ENCODE measurements at places on chromosomes 3 and 15.
A peak's percentile ranks its signal among the peaks of the same experiment; 100 is the strongest.

- no peak for DNase-seq
Observed at GRCh38 chr15:36831125-36831903, 251.9 kb downstream of the CDIN1 start.

- no peak for DNase-seq
Observed at GRCh38 chr3:90132197-90132596, 1024.8 kb downstream of the EPHA3 start.

GRCh38 chr15:99441871-99442251 is 123.9 kb upstream of the MEF2A start:
- DNase-seq: no peak

GRCh38 chr15:60004009-60004845 is at the start of gene FOXB1:
TSS of gene FOXB1 (plus strand) at chr15:60004311. CDS start at chr15:60004964, 653 bp downstream.
- no peak for DNase-seq

DNA sequence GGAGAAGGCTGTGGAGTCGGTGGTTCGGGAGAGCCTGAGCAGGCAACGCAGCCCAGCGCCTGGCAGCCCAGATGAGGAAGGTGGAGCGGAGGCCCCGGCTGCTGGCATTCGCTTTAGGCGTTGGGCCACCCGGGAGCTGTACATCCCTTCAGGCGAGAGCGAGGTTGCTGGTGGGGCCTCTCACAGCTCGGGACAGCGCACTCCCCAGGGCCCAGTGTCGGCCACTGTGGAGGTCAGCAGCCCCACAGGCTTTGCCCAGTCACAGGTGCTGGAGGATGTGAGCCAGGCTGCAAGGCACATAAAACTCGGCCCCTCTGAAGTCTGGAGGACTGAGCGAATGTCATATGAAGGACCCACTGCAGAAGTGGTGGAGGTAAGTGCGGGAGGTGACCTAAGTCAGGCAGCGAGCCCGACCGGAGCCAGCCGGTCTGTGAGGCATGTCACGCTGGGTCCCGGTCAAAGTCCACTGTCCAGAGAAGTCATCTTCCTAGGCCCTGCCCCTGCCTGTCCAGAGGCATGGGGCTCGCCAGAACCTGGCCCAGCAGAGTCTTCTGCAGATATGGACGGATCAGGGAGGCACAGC is 26.7 kb downstream of the SYNM start:
- no peak for DNase-seq

DNA sequence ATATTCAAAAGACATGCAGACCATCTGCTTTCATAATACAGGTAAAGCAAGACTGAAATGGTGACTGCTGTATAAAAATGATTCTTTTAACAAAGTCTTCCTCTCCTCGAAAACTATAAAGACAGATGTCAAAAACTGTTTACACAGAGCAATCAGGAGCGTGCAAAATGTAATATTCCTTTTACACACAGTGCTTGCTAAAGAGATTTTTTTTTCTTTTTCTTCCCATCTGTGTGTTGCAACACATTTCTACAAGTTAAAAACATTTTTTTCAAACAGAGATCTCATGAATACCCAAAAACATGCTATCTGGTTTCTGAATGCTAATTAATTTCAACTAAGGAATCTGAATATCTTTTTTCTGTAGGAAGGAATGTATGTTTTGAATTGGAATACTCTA is 22.1 kb downstream of the SATB1 start:
- no peak for DNase-seq

DNA sequence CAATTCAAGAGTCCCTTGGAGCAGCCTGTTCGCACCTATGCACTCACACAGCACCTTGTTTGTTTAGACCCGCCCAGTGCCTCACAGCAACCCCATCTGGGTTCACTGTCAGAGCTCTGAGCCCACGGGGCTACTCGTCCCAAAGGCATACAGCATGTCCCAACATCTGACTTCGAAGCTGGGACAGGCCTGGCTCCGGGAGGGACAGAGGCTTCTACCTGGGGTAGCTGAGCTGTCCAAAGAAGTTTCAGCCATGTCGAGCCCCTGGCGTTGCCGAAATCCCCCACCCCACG is 28.6 kb upstream of the CYP11A1 start:
- no peak for DNase-seq

- DNase-seq: no peak
Observed at GRCh38 chr3:101970905-101971304, 121.6 kb downstream of the NFKBIZ start.

DNA sequence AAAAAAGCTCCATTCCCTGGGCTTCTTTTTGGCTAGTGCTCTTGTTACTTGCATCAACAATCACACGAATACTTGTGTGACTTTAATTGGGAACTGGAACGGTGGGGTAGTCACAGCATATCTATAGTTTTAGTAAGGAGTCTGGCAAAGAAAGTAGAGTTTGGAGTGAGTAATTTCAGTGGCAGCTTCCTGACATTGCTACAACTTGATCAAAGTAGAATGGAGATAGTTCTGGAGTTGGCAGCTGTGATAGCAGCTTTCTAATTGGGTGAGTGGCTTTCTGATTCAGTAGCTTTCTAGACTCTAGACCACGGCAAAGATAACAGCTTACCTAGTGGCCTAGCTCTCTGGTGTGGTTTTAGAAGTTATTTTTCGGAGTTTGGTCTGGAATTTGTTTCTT is 475.0 kb downstream of the TUSC7 start:
- no peak for DNase-seq

GRCh38 chr3:27252646-27253045 is 116.5 kb downstream of the NEK10 start:
- DNase-seq: no peak

- no peak for DNase-seq
Observed at GRCh38 chr3:103653996-103654395, 1219.2 kb downstream of the ZPLD1 start.

DNA sequence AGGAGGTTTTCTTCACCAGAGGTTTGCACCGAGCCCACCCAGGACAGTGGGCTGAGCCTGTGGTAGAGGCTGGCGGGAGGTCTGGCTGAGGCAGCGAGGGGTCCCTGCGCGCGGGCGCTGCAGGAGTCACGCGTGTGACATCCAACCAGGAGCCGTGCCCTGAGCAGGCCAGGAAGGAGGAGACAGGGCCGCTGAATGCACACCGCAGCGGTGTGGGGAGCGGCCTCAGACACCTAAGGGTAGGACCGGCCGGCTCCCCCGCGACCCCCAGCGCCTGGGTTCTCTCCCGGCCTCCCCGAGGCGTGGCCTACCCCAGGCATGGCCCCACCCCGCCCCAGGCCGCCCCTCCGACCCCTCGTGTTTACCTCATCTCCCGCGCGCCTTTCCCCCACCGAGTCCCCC is 412 bp downstream of the SLC41A3 start:
- peak; percentile 40 for DNase-seq

- no peak for DNase-seq
Observed at GRCh38 chr3:129614927-129615363, 8.5 kb upstream of the PLXND1 start.

- no peak for DNase-seq
Observed at GRCh38 chr3:36248374-36248773, 131.9 kb upstream of the STAC start.

DNA sequence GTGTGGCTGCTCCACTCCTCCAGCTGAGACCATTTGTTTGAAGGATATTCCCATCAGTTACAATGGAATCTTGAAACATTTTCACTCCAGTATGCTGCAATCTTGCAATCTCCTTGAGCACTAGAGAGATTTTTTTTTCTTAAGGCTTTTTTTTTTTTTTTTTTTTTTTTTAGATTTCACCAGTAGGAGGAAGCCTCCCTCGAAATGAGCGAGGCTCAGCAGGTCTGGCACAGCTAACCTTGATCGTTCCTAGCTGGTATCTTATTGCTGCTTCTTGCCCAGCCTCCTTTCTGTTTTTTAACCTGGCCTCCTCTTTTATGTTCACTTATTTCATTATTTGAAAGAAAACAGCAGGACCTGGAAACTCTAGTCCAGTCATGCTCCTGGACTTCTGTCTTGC is 48.1 kb downstream of the RAP2B start:
- no peak for DNase-seq

DNA sequence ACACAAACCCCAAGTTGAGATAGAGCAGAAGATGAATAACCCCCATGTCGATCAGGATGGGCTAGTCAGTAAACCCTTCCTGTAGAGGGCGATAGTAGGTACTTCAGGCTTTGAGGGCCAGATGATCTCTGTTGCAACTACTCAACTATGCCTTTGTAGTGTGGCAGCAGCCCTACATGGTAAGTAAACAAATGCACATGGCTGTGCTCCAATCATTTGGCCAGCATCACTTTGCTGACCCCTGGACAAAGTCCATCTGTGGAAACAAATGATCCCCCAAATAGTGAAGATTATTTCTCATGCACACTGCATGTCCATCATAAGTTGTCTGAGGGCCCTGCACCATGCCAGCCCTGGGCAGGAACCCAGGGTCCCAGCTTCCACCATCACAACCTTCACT is 402.2 kb upstream of the PROK2 start:
- DNase-seq: no peak

- DNase-seq: no peak
Observed at GRCh38 chr15:78063970-78064385, 13.5 kb downstream of the TBC1D2B start.

GRCh38 chr15:67456677-67457529 is 64.0 kb upstream of the C15orf61 start:
- peak; percentile 75 for DNase-seq

DNA sequence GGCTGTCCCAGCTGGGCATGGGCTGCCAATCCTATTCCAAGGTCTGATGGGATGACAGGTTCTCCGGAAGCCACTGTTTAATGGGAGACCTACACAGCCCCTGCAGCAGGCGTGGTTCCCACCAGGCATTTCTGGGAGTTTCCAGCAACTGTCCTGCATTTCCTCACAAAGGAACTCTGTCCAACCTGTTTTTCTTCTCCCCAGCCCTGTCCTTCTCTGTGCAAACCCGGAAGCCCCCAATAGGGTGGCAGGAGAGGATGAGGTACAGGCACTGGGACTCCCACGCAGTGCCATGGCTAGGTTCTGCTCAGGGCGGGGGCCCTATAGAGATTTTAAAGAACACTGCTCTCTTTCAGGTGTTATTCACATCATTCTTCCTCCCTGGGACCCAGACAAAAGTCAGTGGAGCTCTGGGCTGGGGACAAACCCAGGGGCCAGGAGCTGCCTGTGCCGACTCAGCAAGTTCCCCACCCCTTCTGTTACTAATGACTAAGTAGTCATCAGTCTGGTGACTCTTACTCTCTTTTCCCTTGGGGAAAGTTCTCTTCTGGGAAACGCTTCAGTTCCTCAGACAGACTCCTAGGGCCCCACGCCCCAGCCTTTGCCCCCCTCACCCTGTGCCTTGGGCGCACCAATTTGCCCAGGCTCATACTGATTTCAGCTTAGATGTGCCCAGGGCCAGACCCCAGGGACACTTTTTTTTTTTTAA is 97.7 kb downstream of the CD47 start:
- DNase-seq: no peak

DNA sequence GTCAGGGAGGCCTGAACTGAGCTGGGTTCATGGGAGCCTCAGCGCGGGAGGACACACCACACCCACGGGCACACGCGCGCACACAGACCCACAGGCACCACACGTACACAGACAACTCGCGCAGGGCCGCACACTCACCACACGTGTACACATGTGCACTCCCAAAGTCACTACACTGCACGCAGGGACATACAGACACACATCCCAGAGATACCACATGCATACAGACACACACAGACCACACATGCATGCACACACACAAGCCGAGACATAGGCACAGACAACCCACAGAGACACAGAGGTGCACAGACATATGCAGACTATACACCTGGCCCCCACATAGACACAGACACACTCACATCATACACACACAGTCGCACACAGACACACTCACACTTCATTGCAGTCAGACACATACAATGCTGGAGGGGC is 1.1 kb upstream of the MGLL start:
- DNase-seq: no peak

GRCh38 chr3:194470615-194471014 is 16.2 kb downstream of the ATP13A3 start:
- DNase-seq: no peak

DNA sequence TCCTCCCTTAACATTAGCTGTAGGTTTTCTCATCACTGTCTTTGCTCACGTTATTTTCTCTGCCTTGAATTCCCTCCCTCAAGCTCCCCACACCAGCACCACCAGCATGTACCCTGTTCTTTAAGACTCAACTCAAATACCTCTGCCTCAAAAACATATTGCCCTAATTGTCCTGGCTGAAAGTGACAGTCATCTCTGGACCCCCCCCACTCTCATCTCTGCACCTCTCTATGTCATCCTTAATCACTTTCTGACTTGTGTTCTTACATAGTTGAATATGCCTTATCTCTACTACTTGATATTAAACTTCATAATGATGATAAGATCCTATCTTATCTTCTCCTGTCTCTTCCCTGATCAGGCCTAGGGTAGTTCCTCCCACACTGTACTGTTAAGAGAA is 345.2 kb upstream of the TPRG1 start:
- no peak for DNase-seq

DNA sequence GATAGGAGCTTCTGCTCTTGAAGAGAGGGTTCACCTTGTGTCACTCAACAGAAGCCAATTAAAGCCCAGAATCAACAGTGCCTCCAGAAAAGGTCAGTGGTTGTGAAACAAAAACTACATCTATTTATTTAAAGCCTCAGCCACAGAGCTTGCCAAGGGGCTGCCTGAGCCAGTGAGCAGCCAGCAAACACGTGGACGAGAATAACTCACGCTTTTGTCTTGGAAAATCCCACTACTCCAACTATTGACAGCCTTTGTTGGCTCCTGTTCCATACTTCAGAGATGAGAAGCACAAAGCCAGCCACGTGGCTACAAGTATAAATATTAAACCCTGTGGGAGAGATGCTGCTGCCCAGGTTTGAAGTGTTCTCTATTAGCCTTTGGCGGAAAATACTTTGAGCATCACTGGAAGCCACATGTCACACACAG is 10.3 kb downstream of the GPR156 start:
- DNase-seq: no peak

GRCh38 chr15:77550301-77551251 is 82.1 kb downstream of the LINGO1 start:
- no peak for DNase-seq

GRCh38 chr3:173411375-173411973 is 13.9 kb downstream of the NLGN1 start:
- DNase-seq: no peak

DNA sequence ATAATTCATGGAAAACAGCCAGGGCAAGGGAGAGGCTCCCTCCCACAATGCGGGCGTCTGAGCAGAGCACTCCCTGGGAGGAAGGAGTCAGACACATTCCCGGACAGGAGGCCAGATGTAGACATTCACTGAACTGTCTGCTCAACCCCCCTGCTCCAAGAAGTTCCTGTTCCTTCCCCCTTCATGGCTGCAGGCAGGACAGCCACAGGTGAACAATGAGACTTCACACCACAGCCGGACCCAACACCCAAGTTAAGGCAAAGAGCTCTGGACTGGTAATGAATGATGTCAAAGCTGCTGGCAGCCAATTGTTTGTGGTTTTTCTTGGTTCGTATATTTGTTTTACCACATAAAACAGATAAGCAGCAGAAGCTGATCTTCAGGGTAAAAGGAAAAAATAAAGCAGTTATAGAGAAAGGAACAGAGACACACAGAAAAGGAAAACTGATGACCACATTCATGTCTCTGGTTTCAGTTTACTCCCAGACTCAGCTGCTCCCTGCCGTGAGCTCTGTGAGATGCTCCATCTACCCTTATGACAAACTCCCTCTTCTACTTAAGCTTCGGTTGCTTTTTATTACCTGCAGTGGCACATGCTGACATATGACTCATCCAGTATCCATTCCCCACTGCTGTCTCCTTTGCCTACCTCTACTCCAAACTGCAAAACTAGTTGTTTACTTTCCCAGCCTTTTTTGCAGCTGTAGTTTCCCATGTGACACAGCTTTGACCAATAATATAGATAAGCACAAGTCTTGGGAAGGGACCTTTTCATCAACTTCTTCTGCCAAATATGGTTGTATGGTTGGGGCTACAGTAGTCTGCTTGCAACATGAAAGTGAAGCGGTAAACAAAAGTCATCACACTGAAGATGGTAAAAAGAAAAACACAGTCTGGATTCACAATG is 33.1 kb downstream of the DZIP1L start:
- DNase-seq: no peak

Data from stimulated activated CD4-positive, alpha-beta T cell treated with anti-CD3 and anti-CD28 coated beads, Interleukin-1b, Interleukin-23, amount 100 ng/mL, for 24 hours (primary cell).